ENCODE measurements at places on chromosomes 2 and 18. TPM values are rescaled to one million over a fixed set of nuclear protein-coding genes. Genes with fewer than 3 reads are reported as not detected.

Gene REG3G
- 0.43 TPM for total RNA-seq

Gene MYOM1
- total RNA-seq: 1.7 TPM

Gene ABHD1
- total RNA-seq: 0.74 TPM

DNA sequence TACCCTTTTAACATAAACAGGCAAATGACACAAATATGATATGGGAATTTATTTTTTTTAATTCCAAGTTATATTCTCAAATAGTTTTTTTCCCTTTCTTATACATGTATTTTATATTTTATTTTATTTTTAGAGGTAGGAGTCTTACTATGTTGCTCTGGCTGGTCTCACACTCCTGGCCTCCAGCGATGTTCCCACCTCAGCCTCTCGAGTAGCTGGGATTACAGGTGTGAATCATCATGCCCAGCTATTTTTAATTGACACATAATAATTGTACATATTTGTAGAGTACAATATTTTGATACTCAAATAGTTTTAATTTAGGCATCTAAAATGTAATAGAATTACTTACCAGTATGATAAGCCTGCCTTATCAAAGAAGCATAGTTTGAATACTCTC is 12.2 kb downstream of the BAZ2B start:
- DNase-seq: no peak

DNA sequence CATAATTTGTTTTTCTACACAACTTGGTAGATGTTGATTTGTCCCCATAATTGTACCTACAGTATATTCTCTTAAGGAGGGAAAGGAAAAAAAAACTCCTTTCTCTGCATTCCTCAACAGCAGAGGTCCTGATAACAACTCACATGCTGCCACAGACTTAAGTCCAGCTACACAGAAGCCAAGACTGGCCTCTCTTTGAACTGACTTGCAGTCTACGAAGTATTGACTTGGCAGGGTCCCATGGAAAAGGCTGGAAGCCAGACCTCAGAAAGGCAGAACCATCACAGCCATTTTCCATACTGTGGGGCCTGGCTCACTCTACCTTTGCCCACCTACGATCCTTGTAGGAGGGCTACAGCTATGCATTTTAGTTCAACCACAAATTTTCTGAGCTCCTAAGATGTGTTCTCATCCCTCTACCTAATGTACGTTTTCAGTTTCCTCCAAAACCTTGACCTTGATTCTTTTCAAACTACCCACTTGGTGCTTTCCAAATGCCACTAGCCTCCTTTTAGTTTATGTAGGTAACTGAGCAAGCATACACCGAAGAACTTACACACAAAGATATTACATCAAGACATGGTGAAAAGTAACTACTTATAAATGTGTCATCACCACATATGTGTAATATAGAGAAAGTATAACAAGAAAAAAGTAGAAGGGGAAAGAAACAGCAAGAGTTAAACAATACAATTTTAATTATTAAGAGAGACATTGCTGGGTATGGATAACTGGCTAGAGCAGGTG is 12.2 kb downstream of the LONRF2 start:
- DNase-seq: no peak

DNA sequence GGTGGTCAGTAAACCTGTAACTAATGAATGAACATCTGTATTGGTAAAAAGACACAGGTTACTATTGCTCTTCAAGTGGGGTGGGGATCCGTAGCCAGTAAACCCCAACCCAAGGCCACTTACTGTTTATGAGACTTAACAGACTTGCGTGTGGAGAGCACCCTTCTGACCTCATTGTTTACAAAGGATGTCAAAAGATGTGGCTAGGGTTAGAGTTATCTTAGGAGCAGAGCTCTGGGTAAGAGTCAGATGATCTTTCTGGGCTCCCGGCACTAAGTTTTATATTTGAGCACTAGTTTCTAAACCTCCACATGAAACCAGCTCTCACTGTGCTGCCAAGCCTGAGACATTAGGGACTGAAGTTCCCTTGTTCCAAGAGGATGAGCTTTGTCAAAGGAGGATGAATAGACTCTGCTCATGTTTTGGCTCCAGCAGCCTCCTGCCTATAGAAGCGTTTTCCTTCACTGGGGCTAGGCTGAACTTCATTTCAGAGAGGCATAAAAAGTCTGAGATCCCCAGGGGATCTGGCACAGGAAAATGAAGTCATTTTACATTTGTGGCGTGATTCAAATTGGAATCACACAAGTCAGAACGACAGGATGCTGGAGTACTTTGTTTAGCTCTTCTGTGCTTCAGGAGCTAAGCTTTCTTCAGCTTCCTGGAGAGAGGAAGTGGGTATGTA is 403.1 kb upstream of the TRIB2 start:
- DNase-seq: no peak

DNA sequence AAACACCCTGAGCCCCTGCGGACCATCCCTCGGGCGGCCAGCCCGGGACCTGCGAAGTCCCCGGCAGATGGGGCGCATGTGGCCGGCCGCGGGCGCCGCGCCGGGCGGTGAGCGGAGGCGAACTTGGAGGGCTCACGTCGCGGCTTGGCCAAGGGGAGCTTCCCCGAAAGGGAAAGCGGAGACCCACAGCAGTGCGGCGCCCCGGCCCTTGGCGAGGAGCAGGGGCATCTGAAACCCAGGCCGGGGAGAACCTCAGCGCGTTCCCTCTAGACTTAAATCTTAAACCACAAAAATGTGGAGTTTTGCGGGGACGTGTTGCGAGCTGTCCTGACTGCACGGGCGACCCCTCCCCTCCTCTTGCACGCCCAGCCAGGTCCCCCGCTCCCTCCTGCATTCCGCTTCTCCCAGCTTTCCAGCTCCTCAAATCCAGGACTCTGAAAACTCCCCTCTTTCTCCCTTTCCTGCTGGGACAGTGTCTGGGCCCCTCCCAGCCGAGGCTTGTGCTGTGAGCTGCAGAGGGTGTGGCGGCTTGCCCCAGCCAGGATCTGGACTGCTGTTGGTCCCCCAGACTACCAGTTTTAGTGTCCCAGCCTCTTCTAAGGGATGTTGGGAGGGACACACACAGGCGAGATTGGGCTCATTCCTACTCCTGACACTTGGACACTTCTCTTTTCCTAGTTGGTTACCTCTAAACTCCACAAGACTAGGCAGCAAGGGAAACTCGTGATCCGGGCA is 1.3 kb downstream of the FMNL2 start:
- DNase-seq: peak; percentile 72

Data from lung (tissue), 17 donors.